ENCODE measurements at places on chromosomes 13 and 19. TPM values are rescaled to one million over a fixed set of nuclear protein-coding genes. Genes with fewer than 3 reads are reported as not detected.
A peak's percentile ranks its signal among the peaks of the same experiment; 100 is the strongest.

- H3K36me3 ChIP-seq = no peaks in the 10 kb centered on the region
- no peak overlapping the region for H3K27ac ChIP-seq
- no peak overlapping the region for H3K4me3 ChIP-seq
- H3K27me3 ChIP-seq = no peaks in the 10 kb centered on the region
These were observed 25.4 kb downstream of the ZNF90 start for GRCh38 chr19:20103091-20103740.

GRCh38 chr19:55345818-55346724 is 6.4 kb downstream of the KMT5C start:
- DNase-seq = peak; percentile 70
- peaks cover 13% of the 10 kb centered on the region for H3K4me1 ChIP-seq
- peaks cover 30% of the 10 kb centered on the region for H3K36me3 ChIP-seq
- no peaks in the 10 kb centered on the region for H3K27me3 ChIP-seq

DNA sequence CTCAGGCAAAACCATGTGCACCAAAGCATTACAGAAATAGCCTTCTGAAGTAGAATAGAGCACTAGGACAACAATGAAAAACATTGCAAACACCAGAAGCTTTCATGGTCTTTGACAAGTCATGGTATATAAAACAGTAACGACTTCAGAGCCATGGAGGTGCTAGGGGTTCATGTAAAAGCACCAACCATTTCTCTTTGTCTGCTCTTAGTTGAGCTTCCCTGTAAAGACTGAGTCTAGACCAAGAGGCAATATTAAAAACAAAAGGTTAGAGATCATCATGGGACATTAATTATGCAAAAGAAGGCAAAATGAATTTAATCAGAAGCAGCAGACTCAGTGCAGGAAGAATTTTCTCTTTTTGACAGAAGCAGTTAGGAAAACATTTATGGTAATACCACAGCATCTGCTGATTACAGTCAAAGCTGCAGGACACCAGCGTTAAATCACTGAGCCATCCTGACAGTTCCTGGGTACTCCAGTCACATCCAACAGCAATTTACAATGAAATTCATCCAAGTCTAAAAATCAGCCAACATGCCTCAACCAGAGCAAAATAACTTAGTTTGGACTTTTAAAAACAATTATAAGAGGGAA is 476.8 kb downstream of the DIAPH3 start:
- no peak overlapping the region for H3K4me3 ChIP-seq
- no peak overlapping the region for H3K27ac ChIP-seq
- DNase-seq = no peak
- no peaks in the 10 kb centered on the region for H3K4me1 ChIP-seq
- H3K27me3 ChIP-seq = no peaks in the 10 kb centered on the region

- H3K4me3 ChIP-seq = no peak overlapping the region
- peaks cover 15% of the 10 kb centered on the region for H3K4me1 ChIP-seq
- H3K36me3 ChIP-seq = no peaks in the 10 kb centered on the region
- no peak overlapping the region for H3K27ac ChIP-seq
- no peaks in the 10 kb centered on the region for H3K27me3 ChIP-seq
- DNase-seq = no peak
These were observed 5.5 kb downstream of the ZNF805 start for GRCh38 chr19:57245959-57246358.

MYCBP2 gene
- total RNA-seq = 42.4 TPM

DNA sequence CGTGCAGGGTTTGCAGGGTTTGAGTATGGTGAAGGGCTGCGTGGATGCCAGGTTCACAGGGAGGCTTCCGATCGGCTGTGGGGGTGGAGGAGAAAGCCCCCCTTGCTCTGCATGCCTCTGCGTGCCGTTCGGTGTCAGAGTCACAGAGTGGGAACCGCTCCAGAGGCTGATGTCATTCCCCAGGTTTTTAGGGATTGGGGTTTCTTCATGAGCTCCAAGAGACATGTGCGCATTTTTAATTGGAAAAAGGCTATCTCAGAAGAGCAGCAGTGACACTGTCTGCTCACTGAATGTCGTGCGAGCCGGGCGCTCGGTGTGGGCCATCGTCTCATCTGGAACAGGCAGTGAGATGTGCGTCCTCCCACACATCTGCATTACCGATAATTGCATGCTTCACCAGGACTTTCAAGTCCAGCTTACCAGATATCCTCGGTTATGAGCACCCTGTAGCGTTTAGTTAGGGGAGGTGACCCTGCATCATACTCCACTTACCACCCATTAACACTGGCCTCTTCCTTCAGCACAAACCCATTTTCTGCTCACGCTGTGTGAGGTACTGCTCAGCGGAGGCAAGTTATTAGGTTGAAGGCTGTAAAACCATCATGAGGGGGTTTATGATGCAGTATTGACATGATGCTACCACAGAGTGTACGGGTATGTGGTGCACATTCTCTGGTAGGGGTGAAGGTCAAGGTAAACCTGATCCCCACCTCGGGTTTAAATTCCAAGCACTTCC is 1.7 kb downstream of the MCF2L start:
- H3K4me1 ChIP-seq = peaks cover 3% of the 10 kb centered on the region
- DNase-seq = peak; percentile 26
- no peak overlapping the region for H3K4me3 ChIP-seq
- H3K36me3 ChIP-seq = no peaks in the 10 kb centered on the region

DNA sequence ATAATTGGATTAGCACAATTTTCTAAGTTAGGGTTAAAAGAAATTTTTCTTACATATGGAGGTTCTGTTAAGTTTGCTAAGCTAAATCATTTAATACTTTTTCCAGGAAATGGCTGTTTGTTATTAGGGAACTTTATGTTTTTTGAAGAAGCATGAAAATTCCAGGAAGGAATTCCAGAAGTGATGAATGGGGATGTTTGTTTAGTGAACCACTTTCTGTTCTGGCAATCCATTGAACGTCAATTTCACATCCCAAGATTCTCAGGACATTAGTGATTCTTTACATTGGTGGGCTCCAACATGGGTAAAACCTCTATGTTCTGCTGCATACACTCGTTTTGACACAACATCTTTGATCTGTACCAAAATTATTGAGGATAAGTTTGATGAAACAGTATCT is 534.4 kb downstream of the IRS2 start:
- no peak for DNase-seq
- no peaks in the 10 kb centered on the region for H3K4me1 ChIP-seq
- no peaks in the 10 kb centered on the region for H3K36me3 ChIP-seq
- H3K27ac ChIP-seq = no peak overlapping the region
- H3K27me3 ChIP-seq = no peaks in the 10 kb centered on the region

MOB3A gene
- 32.6 TPM for total RNA-seq

MZT1 gene
- total RNA-seq = 1.7 TPM

CGB2 gene
- not detected for total RNA-seq

DNA sequence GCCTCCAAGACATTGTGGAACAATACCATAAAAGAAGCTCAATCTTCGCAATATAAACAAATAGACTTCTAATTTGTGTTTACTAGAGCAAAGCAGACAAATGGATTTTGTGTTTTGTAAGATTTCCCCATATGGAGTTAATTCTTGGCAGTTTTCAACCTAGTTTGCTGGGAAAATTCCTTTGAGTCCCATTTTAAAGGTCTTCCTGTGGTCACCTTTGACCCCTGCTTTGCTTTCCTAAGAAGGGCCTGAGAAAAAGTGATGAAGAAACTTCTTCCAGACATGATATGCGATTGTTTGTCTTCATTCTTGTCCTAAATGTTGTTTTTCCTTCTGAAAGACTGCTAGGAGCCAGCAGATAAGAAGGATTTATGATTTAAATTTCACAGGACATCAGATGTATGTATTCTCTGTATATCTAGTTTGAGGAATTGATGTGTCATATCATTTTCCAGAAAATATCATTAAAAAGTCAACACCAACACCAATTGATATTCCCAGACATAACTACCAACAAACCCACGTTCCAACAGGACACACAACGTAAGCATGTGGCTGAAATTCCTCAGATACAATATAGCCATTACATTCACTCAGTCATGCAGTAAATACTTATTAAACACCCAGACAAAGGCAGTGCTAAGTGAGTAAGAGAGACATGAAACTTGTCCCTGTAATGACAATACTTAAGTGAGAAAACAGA is 276.4 kb downstream of the LHFPL6 start:
- H3K36me3 ChIP-seq = no peaks in the 10 kb centered on the region
- H3K4me3 ChIP-seq = no peak overlapping the region
- H3K4me1 ChIP-seq = no peaks in the 10 kb centered on the region
- H3K27me3 ChIP-seq = no peaks in the 10 kb centered on the region

ZSCAN1 gene
- total RNA-seq = not detected

DNA sequence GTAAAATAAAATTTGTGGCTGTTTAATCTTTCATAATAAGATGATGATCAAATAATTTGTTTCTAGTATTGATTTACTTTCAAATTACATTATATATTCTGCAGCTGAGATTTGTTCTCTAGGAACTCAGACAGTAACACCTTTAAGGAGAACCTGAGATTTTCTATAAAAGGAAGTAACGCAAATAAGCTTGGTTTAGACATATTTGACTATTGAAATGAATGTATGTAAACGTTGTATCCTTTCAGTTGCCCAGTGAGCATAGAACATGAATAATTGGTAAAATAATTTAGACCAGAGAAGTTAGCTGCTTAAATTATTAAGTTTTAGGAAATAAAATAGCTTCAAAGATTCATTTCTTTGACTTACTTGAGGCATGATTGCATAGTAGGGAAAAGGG is 3.1 kb downstream of the CDK8 start:
- no peak for DNase-seq
- no peaks in the 10 kb centered on the region for H3K4me1 ChIP-seq
- H3K27ac ChIP-seq = no peak overlapping the region
- H3K36me3 ChIP-seq = no peaks in the 10 kb centered on the region

DNA sequence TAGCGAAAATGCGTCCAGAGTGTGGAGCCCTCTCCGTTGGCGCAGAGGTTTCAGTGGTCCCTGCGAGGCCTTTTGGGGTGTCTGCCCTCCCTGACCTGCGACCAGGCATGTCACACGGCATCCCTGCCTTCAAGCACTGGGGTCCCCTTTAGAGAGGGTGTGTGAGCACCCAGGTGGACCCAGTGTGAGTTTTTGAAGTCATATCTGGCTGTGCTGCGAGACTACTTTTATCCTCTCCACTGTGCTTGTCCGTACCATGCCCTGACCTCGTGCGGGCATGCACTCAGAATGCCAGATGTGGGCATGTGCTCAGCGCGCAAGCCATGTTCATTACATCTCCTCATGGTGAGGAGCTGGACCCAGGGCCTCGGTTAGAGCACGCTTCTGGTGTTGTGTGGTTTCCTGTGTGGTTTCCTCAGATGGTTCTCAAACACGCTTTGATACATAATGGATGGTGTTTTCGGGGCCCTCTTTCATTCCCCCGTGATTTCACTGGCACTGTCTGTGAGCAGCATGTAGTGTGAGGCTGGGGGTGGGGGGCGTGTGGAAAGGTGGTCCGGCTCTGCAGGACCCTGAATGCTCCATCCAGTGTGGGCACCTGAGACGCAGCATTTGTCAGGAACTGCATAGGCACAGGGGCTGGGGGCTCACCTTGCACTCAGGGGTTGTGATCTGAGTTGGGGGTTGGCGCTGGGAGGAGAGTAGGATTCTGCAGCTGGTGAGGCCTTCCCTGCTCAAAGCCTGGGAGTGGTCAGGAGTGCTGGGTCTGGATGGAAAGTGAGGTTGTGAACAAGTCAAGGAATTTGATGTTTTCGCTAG is 2.3 kb downstream of the TFDP1 start:
- no peaks in the 10 kb centered on the region for H3K27me3 ChIP-seq
- no peak overlapping the region for H3K4me3 ChIP-seq
- no peak for DNase-seq
- H3K36me3 ChIP-seq = no peaks in the 10 kb centered on the region

IFNL1 gene
- not detected for total RNA-seq

SHFL gene
- total RNA-seq = 80.3 TPM

DNA sequence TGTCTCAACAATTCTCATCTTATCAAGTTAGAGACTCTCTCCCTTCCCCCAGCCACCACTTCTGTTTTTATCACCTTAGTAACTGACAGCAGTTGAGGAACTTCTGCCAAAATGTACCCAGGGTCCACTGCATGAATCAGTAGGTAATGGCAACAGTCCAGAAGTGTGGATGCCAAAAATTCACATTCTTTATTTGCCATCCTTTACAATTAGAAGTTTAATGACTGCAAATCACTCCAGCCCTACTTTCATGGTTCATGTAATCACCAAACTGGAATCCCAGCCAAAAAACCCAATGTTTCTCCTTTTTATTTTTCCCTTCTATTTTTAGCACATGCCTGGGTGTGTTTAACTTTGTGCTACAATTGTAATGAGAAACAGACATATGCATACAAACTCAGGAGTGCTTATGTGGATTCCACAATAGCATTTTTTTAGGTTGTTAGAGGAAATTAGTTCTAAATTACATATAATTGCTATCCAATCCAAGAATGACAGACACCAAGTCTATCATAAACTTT is 243.5 kb downstream of the RGCC start:
- H3K27me3 ChIP-seq = no peaks in the 10 kb centered on the region
- peaks cover 6% of the 10 kb centered on the region for H3K36me3 ChIP-seq
- H3K4me3 ChIP-seq = no peak overlapping the region

PSMD8 gene
- total RNA-seq = 211 TPM

ZNF625 gene
- 5.6 TPM for total RNA-seq
